ENCODE measurements at places on chromosomes 12 and 14.

- no peak for DNase-seq
Observed at GRCh38 chr14:22383515-22384166, 205.4 kb downstream of the DAD1 start.

DNA sequence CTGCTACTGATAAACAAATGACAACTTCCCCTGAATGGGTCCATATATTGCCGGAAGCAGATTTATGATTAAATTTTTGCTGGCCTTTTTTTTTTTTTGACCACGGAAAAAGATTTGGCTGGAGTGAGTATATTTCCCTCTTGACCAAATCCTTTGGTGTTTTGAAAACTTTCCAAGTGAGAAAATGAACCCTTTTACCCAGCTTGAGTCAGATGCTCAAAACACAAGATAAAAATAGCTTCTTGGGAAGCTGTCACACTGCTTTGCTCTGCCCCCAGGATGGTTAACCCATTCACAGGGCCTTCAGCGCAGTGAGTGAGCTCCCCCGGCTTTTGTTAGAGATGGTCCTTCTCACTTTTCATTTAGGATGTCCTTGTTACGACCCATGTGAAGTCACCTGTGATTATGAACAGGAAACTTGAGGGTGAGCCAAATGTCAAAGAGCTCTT, 224.3 kb downstream of the PELI2 start:
- no peak for DNase-seq

- no peak for DNase-seq
Observed at GRCh38 chr14:59200195-59200594, 11.7 kb downstream of the DAAM1 start.

- DNase-seq = no peak
Observed at GRCh38 chr14:31228533-31228932, 20.9 kb upstream of the HECTD1 start.

DNA sequence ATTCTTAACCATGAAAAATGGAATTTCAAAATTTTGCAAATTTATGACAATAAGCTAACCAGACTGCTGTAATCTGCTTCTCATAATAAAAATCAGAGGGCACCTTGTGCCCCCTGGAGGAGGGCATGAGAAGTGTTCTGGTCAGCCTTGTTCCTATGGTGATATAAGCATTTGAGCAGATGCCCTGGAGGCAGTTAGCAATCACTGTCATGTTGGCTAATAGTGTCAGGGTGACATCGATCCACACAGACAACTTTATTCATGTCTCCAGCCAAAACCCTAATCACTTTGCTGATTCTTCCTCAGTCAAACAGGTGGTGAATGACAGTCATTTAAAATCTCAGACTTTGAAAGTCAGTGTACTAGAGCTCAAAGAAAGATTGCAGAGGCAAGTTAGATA, 943.0 kb downstream of the GALC start:
- DNase-seq = no peak

GRCh38 chr12:6775185-6776174, 3.2 kb downstream of the LAG3 start:
- no peak for DNase-seq

- no peak for DNase-seq
Observed at GRCh38 chr12:18224745-18225144, 36.6 kb upstream of the PIK3C2G start.

DNA sequence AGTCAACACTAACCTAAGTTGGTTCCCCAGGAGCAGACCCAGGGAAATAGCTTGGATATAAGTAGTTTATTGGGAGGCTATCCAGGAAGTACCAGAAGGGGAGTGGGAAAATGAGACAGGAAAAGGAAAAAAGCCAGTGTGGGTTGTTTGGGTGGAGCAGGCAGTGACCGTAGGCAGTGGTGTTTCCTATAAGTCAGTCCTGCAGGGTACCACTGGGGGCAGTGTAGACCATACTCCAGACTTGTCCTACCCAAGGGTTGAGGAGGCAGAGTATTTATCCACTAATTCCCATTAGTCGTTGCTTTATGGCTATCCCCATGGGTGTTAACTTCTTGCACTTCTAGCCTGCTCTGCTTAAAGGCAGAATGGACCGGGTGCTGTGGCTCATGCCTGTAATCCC, 6.4 kb upstream of the CCDC60 start:
- no peak for DNase-seq

DNA sequence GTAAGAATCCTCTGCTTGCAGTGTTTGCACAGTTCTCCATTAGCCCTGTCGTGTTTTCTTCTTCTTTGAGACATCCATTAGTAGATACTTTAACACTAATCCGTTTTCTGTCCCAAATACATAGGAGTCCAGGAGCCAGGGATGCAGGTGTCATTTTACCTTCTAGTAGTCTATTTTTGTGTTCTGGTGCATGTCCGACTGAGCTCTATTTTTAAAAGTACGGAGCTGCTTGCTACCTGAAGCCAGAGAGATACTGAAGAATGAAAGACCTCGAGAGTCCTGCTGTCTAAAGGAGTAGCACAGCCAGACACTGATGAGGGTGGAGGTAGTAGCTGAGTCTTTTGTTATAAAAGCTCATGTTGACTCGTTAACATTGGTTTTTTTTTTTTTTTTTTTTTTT, 31.7 kb downstream of the PDE3A start:
- no peak for DNase-seq

GRCh38 chr12:92740411-92740810, 37.6 kb downstream of the PLEKHG7 start:
- no peak for DNase-seq

GRCh38 chr12:42932936-42933335, 343.4 kb upstream of the PRICKLE1 start:
- no peak for DNase-seq

- peak; percentile 82 for DNase-seq
Observed at GRCh38 chr12:65891987-65892481, 67.8 kb downstream of the HMGA2 start.

DNA sequence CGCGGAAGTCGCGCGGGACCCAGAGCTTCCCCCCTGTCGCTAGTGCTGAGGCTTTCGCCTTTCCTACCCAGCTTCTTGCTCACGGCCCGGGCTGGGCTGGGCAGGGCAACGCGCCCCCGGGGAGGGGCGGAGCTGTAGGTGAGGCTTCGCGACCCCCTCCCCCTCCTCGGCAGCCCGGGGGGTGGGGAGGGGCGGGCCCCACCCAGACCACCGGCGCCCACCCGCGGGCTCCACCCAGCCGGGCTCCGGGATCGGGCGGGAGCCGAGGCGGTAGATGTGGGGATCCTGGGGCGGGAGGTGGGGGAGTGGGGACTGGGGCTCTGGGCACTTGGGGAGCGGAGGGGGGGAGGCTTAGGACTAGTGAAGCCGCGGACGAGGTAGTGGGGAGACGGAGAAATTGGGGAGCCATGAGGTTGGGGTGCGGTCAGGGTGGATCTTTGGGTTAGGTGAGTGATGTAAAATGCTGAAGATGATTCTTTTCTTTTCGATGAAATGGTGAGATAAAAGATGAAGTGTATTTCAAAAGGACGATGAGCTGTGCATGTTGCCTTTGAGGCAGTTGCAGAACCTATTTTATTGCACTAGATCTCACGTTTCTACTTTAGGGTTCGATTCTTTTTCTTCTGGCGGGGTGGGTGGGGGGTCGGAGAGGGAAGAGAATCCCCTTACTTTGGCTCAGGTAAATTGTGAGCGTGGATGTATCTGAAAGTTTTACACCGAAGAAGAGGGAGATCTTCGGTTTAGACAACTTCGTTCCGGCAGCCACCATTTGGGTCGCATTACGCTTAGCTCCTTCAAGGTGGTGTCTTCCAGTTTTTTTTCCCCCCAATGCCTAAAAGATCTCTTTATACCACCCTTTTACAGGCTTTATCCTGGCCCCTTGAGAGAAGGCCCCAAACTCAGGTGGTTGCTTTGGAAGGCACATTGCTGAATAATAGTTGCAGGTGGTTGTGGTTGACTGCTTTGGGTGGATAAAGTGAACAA, 619 bp downstream of the ERC1 start:
- DNase-seq = no peak

DNA sequence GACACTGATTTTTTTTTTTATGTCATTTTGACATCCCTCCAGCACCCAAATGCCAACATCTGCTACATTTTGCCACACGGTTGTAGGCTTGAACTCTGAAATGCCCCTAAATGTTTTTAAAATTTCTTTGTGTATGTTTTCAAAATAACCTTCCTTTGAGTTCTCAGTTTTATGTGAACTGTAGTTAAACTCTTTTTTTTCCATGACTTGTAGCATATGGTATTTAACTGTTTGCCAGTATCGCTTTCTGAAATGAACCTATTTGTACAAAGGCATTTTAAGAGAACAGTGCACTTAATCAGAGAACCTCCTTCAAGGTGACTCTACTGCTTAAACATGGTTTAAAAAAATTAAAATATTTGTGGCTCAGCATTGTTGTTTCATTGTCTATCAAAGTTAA, 61.5 kb downstream of the PDE3A start:
- no peak for DNase-seq

- no peak for DNase-seq
Observed at GRCh38 chr12:131673888-131674257, 37.0 kb upstream of the SFSWAP start.

DNA sequence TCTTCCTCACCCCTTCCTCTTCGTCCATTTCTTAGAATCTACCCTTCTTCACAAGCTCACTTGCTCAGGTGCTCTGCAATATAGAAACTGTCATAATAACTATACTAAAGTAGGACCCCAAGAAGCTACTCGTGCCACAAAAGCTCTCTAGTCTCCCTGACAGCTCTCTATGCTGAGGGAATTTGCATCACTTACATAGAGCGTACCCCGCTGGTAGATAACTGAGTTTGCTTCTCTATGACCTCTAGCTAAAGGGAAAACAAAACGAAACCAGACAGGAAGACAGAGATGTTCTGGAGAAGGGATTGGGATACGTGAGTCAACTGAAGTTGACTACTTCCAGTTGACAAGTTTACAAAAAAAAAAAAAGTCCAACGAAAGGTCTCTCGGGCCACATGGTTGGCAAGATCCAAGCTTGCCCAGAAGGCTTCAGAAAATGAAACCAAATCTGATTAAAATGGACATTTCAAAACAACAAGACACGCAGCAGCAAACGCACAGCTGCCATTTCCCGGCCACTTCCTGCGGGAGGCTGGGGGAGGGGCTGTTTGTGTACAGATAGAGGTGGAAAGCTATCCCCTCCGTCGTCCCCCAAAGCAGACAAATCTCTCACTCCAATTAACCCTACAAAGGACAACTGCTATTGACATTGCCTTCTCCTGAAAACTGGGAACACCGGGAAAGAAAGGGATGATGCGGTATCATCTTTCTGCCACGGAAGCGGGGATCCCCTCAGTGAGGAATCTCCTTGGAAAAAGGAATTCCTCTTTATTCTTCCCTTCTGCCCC, 1.3 kb downstream of the BAZ2A start:
- no peak for DNase-seq

- no peak for DNase-seq
Observed at GRCh38 chr14:34872822-34873588, 2.2 kb downstream of the BAZ1A start.

DNA sequence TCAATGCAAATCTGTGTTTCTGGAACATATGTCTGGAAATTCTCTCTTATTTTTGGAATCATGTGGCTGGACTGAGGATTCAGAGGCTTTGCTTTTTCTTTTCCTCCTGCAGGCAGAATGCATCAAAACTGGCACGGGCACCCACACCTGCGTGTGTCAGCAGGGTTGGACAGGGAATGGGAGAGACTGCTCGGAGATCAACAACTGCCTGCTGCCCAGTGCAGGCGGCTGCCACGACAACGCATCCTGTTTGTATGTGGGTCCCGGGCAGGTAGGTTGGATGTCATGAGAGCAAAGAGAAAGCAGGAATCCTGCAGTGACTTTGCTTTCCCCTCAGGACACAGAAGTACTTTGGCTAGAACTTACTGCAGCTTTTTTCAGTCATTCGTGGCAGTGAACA, 90.3 kb downstream of the STAB2 start:
- no peak for DNase-seq

DNA sequence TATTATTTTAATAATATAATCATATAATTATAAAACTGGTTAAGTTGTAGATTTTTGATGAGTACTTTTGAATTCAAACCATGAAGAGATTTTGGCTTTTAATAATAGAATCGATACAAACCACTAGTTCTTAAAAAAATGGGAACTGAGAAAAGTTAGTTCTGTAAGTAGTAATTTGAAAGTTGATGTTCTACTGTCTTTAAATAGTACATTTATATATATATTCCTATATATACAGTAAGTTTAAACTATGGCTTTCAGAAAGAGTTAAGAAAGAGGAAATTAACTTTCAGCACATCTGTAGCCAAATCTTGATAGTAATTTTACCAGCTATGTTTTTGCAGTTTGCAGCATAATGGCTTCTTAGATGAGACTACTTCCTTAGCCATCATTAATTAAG, 7.8 kb downstream of the LRRK2 start:
- DNase-seq = no peak

DNA sequence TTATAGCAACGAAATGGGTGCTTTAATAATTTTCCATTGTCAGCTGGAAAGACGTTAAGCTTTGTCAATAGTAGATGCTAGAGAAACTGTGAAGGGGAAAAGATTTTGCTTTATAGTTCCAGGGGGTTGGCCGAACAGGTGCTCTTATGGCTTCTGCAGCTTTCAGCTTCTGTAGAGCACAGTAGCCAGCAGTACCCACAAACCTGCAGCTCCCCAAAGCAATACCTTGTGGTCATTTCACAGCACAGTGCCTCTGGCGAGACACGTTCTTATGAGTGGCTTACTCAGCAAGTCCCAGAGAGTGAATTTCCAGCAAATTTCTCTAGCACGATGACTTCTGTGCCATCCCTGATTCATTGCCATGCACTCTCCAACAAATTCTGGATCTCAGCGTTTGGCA, 416.3 kb upstream of the ATP2B1 start:
- DNase-seq = no peak

GRCh38 chr14:37559386-37559785, 35.7 kb downstream of the FOXA1 start:
- no peak for DNase-seq

DNA sequence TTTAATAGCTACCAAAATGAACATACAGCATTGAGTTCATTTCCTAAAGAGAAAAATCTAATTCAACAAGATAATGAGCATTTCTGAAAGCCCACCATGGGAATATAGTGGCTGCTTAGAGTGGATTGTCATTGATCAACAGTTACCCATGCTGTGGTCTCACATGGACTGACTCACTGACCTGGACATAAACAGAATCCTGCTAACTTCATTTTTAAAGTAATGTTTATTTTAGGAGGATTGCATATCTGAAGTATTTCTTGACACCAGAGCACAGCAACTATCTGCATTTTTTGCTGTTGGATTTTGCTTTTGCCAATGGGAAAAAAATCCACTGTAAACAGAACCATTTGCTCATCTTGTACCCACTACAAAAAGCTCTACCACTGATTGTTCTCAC, 71.7 kb downstream of the KCNC2 start:
- no peak for DNase-seq
